ENCODE measurements at places on chromosomes 3 and 15.
A peak's percentile ranks its signal among the peaks of the same experiment; 100 is the strongest.

DNA sequence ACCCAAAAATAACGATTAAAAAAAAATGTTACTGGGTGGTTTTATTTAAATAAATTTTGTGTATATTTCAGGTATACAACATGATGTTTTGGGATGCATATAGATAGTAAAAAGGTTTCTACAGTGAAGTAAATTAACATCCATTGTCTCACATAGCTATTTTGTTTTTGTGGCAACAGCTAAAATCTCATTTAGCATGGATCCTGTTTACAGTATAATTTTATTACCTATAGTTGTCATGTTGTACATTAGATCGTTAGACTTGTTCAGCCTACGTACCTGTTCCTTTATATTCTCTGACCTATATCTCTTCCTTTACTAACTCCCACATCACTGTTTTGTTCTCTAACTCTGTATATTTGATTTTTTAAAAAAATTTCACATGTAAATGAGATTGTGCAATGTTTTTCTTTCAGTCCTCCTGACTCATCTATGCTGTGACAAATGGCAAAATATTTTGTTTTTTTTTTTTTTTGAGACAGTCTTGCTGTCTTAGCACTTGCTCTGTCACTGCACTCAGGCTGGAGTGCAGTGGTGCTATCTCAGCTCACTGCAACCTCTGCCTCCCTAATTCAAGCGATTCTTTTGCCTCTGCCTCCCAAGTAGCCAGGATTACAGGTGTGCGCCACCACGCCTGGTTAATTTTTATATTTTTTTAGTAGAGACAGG is 45.6 kb downstream of the OIP5 start:
- DNase-seq: no peak

- no peak for DNase-seq
Measured at GRCh38 chr3:129330409-129330808, 51.7 kb downstream of the HMCES start.

- DNase-seq: no peak
Measured at GRCh38 chr3:102745881-102746280, 311.1 kb downstream of the ZPLD1 start.

- DNase-seq: no peak
Measured at GRCh38 chr3:87161417-87161816, 65.7 kb upstream of the CHMP2B start.

- DNase-seq: no peak
Measured at GRCh38 chr3:127002195-127003174, 19.6 kb downstream of the PLXNA1 start.

- no peak for DNase-seq
Measured at GRCh38 chr15:64222573-64223366, 59.9 kb upstream of the PPIB start.

DNA sequence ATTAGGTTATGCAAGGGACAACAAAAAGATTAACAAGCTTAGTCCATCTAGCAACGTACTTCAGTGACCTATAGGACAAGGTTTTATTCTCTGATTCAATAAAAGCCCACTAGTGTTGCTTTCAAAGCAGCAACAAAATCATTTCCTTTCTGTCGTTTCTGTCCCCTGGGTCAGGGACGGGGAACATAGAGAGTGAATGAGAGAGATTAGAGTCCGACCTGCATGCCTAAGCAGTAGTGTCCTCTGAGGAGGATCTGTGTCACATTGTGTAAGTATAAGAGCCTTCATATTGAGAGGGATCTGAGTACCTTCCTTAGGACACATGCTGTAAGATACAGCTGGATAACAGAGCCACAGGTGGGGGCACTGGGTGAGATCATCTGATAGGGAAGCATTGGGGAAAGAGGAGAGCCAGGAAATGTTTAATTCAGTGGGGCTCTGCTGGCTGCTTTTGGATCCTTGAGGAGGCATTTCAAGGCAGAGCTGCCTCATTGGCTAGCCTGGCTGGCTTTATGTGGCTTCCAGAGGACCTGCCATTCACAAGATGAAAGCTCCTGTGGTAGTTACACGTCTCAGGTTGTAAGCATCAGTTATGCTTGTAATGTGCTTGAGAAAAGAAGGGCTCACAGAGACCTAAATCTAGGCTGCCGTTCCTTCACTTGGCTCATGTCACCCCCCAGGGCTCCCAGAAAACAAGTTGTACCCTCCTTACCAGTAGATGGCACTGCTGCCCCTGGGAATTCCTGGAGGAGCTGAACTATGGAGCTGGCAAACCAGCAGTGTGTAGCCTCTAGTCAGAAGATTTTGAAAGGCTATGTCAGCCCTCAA is 2.7 kb downstream of the TMEM108 start:
- peak; percentile 16 for DNase-seq

- DNase-seq: no peak
Measured at GRCh38 chr3:52193065-52193464, 4.9 kb upstream of the ALAS1 start.

GRCh38 chr3:3015185-3016089 is 94.7 kb downstream of the IL5RA start:
- DNase-seq: no peak

GRCh38 chr3:45497963-45498362 is 96.6 kb upstream of the LIMD1 start:
- peak; percentile 40 for DNase-seq

DNA sequence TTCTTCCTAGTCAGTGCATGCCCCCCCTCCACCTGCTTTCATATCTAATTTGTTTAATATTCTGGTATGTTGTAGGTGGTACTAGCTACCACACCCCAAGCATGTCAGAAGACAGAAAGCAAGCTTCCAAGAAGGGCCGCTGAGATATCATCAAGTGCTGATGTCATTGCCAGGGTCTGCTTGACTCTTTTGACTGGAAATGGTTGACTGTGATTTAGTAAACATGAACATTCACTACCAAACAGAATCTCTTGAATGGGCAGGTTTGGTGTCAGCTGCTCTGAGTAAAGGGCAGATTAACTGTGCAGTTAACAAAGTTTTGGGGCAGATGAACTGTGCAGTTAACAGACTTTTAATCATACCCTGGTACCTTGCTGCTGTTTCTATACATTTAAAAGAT is 244.2 kb upstream of the SATB1 start:
- no peak for DNase-seq

- DNase-seq: no peak
Measured at GRCh38 chr3:15694628-15695027, 93.1 kb downstream of the BTD start.

DNA sequence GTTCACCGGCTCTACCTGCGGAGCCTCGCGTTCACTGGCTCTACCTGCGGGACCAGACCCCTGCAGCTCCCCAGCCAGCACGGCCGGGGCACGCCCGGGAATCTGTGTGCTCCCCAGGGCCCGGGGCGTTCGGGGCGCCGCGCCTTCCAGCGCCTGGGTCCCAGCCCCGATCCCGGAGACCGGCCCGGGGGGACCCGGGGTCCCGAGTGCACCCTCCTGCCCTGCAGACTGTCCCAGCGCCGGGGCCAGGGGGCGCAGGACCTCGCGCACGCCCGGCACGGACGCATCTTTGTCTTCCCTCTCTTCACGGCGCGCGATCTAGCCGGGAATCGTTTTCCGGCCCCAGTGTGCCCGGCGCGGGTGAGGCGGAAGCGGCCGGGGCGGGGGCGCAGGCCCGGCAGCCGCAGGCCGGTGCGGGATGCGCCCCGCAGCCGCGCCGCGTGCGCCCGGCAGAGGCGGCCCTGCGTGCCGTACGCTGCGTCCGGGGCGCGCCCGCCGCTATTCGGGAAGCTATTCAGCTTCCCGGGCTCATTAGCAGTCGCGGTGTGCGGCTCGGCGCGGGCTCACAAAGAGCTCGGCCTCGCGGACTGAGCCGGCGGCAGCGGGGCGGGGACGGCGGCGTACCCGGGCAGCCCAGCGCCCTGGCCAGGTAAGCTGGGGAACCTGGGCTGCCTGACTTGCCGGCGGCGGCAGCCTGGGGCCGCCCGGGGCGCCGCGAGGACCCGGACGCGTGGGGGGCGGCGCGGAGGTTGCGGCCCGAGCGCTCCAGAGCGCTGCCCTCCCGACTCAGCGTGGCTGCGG is at the start of gene APBA2:
Gene APBA2, plus strand, starts transcription at position 345 of the 801 bp plus-strand sequence. CDS start 167,911 bp downstream, outside the sequence.
- DNase-seq: peak; percentile 45

DNA sequence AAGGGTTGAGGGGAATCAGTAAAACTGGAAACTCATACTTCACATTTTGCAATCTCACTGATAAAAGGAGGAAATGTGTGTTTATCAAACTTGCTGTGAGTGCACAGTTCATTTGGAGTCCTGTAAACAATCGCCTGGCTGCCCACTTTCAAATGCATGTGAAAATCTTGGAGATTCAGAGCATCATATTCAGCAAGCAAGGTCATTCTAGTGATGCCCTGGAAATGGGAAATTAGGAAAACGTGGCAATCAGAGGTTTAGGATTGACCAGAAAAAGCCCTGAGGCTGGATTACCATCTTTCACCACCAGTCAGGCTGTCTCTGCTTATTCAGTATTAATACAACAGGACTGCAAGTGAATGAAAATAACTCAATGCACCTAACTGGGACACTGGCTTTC is 23.9 kb downstream of the DPH6 start:
- DNase-seq: no peak

DNA sequence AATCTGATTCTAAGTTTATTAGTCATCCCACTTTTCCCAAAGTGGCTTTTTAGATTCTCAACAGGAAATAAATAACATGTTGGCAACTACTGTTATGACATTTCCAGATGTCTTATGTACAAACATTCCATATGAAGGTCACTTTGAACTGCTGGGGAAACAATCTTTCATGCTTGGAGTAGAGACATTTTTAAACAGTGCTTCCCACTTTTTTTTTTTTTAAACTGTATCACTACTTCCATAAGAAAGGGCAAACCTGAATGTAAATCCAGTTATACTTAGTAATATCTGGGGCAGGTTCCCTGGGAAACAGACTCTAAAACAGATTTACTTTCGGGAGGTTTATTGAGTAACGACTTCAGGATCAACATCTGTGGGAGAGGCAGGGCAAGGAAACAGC is 473.8 kb downstream of the TAFA4 start:
- no peak for DNase-seq

DNA sequence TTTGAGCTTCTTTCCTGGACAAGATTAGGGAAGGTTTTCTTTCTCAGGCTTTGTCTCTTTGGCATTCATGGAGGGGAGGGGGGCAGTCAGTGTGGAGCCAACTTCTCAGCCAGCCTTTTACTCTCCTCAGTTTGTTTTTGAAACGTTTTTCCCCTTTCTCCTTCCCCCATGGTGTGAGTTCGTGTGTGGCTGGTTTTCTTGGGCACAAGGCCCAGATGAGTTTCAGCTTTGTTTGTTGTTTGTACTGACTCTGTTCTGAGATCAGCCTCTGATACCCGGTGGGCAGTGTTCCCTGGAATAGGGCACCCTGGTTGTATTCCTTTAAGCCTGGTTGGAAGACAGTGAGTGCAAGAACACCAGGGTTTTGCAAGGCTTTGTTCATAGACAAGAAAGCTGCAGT is 168.2 kb upstream of the RARB start:
- no peak for DNase-seq

DNA sequence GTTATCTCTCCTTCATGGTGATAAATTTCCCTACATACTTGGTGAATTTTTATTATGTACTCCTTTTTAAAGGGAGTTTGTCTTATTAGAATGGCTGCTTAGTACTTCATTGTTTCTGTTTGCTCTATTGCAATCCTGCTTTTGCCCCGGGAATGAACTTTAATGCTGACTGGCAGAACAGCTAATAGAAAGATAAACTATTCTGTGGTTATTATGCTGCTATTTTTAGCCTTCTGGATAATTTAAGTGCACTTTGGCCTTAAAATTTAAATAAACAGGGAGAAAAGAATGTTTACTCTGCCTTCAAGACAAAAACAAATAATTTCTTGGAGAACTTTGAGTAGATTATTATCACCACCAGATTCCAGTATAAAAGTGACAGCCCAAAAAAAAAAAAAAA is 413.8 kb upstream of the CCDC54 start:
- no peak for DNase-seq

GRCh38 chr3:4900298-4900697 is 78.9 kb upstream of the BHLHE40 start:
- no peak for DNase-seq

DNA sequence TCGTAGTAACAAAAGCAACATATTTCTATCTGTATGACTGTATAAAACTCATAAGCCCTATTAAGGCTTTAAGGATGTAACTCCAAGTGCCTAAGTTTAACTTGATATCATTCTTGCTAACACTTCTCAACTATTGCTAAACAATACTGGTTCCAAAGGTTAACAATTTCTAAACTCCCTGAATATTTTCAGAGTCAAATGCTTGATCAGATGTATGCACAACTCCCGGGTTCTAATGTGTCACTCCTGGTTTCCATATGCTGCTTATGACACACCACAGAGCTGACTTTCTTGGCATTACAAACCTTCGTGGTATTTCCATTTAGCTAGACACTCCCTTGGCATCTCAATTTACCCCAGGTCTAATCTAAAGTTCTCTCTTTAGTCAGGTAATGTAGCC is 26.3 kb downstream of the DZIP1L start:
- no peak for DNase-seq

DNA sequence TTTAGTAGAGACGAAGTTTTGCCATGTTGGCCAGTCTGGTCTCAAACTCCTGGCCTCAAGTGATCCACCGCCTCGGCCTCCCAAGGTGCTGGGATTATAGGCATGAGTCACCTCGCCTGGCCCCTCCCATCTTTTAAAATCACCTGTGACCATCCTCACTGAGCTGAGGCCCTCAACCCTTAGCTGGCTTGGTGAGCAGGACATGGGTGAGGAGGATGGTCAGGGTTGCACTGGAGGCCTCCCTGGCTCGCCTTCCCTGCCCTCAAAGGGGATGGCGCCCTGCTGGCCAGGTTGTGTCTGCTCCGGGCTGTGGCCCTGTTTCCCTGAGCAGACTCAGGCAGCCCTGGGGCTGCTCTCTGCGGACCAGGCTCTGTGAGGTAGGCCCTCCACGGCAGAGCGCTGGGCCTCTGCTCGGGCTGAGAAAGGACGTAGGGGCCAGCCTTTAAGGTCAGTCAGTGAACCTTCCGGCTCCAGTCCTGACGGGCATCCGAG is 33.7 kb downstream of the SYNM start:
- no peak for DNase-seq

DNA sequence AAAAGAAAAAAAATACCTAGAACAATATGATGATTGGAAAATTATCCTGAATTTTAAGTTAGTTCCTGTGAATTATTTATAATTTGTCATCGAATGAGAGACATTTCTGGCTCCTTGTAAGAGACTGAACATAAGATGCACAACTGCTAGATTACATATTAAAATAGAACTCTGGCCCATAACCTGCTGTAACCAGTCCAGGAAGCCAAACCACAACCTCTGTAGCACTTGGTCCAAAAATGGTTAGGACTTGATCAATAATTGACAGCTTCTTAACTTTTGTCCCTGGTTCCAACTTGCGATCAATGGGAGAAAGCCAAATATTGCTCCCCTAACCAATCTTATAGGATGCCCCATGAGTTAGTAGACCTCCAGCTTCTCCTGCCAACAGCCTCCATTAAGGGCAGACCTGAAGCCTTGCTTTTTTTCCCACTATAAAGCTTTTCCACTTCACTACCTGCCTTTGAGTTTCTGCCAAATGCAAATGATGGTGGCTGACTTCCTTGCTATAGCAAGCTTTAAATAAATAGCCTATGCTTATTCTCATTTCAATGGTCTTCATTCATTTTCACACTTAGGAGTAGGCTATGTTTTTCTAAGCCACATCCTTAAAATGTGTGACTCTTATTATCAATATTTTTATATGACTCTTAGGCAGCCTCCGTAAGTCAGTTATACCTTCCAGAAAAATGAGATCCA is 224.0 kb upstream of the ARHGEF26 start:
- DNase-seq: no peak

- DNase-seq: no peak
Measured at GRCh38 chr15:88623632-88624031, 2.5 kb downstream of the AEN start.

- DNase-seq: no peak
Measured at GRCh38 chr3:118734664-118735063, 300.0 kb downstream of the IGSF11 start.

GRCh38 chr3:73203101-73203500 is 141.6 kb downstream of the EBLN2 start:
- DNase-seq: no peak

- no peak for DNase-seq
Measured at GRCh38 chr3:162719684-162720341, 1223.2 kb downstream of the OTOL1 start.

All from CD4-positive, alpha-beta T cell treated with Interleukin-17A for 1 hour (primary cell).